Stimulated activated CD4-positive, alpha-beta T cell treated with anti-CD3 and anti-CD28 coated beads, Interleukin-1b, Interleukin-23, amount 100 ng/mL, for 1 hour (primary cell): ENCODE measurements at places on chromosomes 12 and 14.
A peak's percentile ranks its signal among the peaks of the same experiment; 100 is the strongest.

GRCh38 chr12:88339966-88340365 is 197.9 kb downstream of the TMTC3 start:
- DNase-seq = no peak

DNA sequence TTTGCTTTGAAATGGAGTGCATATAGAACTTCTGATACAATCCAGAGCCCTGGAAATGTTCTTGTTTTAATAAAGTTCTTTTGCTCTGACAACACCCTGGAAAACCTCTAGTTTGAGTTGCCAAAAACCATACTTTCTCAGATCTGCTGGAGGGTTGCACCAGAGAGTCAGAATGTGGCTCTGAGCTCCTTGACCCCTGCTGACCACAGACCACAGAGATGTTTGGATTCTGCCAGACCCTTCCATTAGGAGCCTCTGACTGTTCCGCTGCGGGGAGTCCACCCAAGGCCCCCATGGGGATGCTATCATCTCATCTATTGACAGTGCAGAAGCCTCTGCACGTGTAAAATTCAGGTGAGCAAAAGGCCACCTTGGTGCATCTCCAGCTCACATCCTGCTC is 332.6 kb downstream of the GLT1D1 start:
- no peak for DNase-seq

GRCh38 chr12:38728894-38729293 is 176.5 kb downstream of the CPNE8 start:
- DNase-seq = no peak

- no peak for DNase-seq
Measured at GRCh38 chr12:73665193-73665592, 872.4 kb upstream of the ATXN7L3B start.

GRCh38 chr14:34355584-34356263 is 106.3 kb downstream of the SPTSSA start:
- DNase-seq = no peak

GRCh38 chr14:101604935-101605780 is 43.9 kb downstream of the DIO3 start:
- no peak for DNase-seq

GRCh38 chr14:56339855-56340701 is 221.9 kb downstream of the PELI2 start:
- peak; percentile 17 for DNase-seq

GRCh38 chr14:52121441-52121840 is 52.6 kb upstream of the NID2 start:
- no peak for DNase-seq

GRCh38 chr12:100185361-100185894 is 15.2 kb upstream of the ACTR6 start:
- DNase-seq = no peak

DNA sequence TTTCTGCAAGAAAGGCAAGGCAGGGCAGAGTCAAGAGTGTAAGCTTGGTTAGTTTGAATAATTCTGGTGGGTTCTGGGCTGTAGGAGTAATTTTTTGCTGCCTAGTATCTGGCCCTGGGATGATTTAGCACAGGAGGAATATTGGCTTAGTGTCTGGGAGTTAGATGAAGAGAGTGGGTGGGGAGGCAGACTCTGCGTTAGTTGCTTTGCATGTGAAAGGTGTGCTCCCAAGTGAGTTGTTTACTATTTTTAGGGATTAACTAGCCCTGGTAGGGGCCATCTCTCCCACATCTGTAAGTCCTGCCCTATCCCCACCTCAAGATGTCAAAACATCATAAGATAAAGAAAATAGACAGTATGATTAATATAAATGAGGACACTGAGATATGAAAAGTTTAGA is 249.7 kb downstream of the LRIG3 start:
- no peak for DNase-seq

GRCh38 chr14:95025941-95026340 is 131.4 kb downstream of the DICER1 start:
- DNase-seq = no peak

DNA sequence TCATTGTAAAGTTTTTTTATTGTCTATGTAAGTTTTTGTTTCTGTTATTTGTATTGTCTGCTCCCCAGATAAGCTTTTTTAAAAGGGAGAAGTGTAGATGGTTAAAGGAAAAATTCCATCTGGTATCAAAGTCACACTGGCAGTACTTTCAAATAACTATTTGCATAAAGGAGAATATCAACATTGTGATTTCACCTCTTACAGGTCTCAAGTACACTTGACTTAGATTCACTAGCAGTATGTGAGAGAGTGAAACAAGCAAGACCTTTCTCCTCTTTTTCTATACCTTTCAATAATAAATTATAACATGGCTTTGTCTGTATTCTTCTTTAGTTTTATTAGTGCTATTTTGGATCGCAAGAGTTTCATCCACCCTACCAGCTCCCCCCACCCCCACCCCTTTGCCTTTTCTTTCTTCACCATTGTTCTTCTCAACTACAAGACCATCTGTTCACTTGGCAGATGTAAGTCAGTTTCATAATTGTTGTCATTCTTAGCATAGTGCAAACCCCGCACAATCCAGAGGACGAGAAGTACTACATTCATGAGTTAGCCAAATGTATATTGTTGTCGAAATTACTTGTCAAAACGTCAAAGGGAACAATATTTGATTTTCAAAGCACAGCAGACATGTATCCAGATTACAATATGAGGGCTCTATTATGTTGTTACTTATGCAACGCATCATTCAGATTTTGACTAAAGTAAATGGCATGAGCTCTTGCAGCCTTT is 602.7 kb upstream of the FLRT2 start:
- no peak for DNase-seq

DNA sequence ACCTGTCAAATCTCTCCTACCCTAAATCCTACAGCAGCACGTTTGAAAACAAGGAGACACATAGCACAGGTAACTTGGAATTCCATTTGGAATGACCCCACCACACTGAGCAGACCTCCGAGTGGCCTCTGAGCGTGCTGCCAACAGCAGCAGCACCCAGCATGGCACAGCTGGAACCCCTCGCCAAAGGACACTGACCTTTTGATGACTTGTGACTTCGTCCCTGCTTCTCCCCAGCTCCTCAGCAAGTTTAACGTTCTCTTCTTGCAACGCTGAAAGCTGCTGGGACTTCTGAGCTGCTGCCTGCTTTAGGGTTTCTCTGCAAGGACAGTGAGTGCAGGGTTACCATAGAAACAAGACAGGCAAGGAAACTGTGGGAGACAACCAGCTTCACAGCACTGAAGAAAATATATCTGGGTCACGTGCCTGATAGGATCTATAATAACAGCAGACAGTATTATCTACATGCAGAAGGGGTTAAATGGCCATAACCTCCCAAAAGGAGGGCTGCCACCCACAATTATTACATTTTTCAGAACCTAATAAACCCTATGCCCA is 43.3 kb upstream of the VPS33A start:
- DNase-seq = no peak

DNA sequence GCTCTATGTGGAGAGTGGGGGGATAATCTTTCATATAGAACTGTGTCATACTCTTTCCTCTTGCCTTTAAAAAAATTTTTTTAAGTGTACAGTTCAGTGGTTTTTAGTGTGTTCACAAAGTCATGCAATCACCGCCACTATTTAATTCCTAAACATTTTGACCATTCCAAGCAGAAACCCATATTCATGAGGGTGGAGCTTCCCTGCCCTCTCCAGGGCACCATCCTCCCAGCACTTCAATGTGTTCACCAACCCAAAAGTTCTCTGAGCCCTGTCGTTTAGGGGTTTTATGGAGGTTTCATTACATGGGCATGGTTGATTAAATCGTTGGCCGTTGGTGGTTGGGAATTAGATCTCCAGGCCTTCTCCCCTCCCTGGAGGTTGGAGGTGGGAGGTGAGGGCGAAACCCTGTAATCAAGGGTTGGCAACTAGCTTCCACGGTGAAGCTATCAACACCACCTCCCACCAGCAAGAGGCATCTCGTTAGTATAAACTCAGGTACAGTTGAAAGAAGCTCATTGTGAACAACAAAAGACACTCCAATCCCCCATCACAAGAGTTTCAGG is 42.8 kb upstream of the WNK1 start:
- DNase-seq = no peak

DNA sequence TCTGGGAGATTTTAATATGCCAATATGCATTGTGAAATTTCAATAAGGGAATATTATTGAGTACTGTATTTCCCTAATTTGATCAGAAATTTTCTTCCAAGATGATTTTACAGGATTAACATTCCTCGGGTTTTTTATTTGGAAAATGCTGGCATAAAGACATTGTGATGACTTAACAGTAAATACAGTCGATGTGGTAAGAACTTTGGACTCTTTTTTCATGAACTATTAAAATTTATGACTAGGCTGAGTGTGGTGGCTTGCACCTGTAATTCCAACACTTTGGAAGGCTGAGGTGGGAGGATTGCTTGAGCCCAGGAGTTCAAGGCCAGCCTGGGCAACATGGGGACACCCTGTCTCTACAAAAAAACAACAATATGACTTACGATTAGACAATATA is 197.1 kb upstream of the RASSF8 start:
- no peak for DNase-seq

- no peak for DNase-seq
Measured at GRCh38 chr14:70707138-70708038, 65.7 kb downstream of the TTC9 start.

DNA sequence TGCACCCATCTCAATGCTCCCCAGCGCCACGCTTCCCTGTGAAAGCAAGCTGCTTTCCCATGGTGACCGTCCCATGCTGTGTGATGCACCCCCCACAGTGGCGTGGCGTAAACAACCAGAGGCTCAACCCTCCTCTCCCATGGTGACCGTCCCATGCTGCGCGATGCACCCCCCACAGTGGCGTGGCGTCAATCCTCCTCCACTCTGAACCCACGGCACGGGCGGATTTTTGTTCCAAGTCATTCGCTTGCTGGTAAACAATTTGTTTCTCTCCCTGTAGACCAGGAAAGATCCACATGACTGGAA is 8.9 kb downstream of the STX2 start:
- DNase-seq = no peak

GRCh38 chr12:83220774-83221173 is 534.1 kb downstream of the TMTC2 start:
- no peak for DNase-seq

GRCh38 chr12:116703214-116703795 is 34.6 kb downstream of the SPRING1 start:
- peak; percentile 47 for DNase-seq

DNA sequence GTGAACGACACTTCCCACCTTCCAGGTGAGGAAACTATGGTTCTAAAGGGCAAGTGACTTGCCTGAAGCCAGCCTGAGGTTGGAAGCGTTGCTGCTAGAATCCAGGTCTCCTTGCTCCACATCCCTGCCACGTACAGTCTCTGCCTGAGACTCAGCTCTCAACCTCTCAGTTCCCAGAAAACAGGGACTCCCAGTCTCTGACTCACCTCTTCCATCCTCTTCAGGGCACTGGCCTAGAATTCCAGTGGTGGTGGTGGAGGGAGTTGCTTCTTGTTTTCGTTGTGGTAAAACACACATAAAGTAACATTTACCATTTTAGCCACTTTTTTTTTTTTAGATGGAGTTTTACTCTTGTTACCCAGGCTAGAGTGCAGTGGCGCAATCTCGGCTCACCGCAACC is 7.3 kb downstream of the GPR68 start:
- DNase-seq = no peak

DNA sequence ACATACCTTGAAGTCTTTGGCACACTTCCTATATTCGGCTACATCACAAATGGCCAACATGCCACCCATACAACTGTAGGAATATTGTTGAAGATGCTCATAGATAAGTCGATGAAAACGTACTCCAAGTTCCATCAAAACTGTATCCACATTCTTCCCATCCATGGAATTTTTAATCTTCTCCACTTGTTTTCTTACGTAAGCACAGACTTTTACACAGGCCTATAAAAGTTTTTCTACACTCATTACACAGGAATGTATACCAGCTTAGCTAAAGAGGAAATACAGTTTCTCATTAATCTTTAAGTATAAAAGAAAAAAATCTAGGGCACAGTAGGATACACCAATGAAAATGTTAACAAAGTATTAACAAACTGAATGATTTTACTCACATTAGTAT is 59.1 kb downstream of the EXOC5 start:
- DNase-seq = no peak

GRCh38 chr14:55583942-55584468 is 4.0 kb downstream of the KTN1 start:
- DNase-seq = no peak

GRCh38 chr14:77862154-77862786 is 62.4 kb downstream of the ADCK1 start:
- DNase-seq = peak; percentile 62

DNA sequence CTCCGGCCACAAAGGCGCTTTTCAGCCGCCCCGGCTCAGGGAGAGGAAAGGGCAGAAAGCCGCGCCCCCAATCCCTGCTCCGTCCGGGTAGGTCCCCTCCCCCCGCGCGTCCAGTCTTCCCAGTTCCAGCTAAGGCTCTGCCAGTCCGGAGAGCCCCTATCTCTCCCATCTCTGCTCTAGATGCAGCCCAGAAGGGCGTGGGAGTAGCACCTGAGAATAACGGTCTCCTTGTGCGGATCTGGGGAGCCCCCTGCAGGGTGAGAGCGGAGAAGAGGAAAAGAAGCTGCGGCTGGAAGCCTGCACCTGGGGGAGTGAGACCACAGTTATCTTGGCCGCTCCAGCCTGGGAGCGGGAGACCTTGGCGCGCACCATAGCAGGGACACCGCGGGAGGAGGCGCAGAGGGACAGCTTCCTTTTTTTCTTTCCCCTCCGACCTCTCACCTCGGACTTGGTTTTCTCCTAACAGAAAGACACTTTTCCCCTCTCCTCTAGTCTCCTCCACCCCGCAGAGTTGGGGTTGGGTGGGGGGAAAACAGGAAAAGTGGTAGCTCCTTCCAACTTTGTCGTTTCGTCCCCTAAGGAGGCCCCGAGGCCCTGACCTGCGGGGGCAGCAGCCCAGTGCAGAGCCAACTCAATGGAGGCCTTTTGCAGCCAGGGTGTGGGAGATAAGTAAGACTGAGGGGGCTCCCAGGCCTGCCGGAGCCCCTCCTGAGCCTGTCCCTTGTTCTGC is 2.4 kb downstream of the DHH start:
- DNase-seq = peak; percentile 41

GRCh38 chr12:57012600-57013465 is 3.5 kb downstream of the TAC3 start:
- no peak for DNase-seq
